Stimulated activated CD8-positive, alpha-beta memory T cell treated with anti-CD3 and anti-CD28 coated beads, Interleukin-4, amount 100 ng/mL, for 4 hours (primary cell): ENCODE measurements at places on chromosomes 1 and 21.

DNA sequence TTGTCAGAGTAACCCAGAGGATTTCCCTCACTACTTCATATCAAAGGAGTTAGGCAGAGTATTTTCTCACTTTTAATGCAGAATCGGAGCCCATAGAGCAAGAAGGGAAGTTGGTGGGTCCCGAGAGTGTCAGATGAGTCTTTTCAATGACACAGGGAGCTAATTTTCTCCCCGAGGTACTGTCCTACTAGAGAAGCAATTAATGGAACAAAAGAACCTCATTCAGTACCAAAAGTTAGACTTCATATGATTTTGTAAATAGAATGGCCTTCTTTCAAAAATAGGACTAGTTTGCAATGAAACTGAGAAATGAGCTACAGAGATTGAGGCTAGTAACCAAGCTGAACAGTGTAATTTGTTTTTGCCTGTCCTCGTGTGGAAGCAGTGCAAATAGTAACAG lies 3.9 kb downstream of the NCAM2 start:
- DNase-seq = no peak

DNA sequence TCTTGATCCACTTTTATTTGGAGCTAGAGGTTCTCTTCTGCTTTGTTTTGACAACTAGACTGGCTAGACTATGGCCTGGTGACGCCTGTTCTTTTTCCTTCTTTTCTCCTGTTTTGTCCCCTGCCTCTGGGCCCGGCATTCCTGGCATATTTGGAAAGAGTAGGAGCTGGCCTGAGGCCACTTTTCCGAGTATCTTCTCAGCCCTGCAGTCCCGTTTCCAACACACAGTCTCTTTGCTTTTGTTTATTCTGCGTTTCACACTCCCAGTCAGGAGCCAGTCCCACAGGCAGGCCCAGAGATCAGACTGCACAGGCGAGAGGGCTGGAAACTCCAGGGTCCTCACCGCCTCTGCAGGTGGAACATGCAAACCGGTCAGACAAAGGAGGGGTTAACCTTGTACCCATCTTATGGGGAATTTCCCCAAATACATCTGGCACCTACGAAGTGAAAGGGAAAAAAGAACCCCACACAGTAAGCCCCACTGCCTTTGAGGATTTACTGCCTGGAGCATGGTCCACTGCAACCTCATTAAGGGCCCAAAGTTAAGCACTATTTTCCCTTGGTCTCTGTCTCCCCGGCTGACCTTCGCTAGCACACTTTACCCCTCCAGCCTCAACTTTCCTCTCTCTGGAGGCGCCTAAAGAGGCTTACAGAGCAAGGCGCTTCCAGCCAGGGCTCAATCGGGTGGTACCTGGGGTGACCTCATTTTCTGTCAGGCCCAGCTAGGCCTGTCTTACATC lies 141.1 kb downstream of the TOMM20 start:
- no peak for DNase-seq

DNA sequence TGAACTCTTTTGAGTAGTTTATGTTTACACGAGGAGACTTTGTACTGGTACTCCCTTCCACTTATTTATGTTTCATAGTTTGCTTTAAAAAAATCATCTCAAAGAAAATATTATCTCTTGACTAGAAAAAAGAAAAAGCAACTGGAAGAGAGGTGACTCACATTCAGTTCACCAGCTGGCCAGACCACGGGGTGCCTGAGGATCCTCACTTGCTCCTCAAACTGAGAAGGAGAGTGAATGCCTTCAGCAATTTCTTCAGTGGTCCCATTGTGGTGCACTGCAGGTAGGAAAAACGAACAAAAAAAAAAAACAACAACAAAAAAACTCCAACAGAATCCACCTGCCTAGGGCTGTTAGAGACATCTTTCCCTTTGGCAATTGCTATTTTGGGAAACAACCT lies 102.9 kb downstream of the PTPRC start:
- no peak for DNase-seq

GRCh38 chr1:207487636-207488035 lies 8.3 kb upstream of the CR1 start:
- DNase-seq = no peak

GRCh38 chr1:230356190-230356589 lies 69.9 kb downstream of the PGBD5 start:
- no peak for DNase-seq

- DNase-seq = no peak
Observed at GRCh38 chr21:36718951-36719501, 20.1 kb downstream of the SIM2 start.

- no peak for DNase-seq
Observed at GRCh38 chr1:27216466-27216865, 18.0 kb upstream of the WDTC1 start.

GRCh38 chr1:76257823-76258222 lies 183.3 kb downstream of the ST6GALNAC3 start:
- no peak for DNase-seq

DNA sequence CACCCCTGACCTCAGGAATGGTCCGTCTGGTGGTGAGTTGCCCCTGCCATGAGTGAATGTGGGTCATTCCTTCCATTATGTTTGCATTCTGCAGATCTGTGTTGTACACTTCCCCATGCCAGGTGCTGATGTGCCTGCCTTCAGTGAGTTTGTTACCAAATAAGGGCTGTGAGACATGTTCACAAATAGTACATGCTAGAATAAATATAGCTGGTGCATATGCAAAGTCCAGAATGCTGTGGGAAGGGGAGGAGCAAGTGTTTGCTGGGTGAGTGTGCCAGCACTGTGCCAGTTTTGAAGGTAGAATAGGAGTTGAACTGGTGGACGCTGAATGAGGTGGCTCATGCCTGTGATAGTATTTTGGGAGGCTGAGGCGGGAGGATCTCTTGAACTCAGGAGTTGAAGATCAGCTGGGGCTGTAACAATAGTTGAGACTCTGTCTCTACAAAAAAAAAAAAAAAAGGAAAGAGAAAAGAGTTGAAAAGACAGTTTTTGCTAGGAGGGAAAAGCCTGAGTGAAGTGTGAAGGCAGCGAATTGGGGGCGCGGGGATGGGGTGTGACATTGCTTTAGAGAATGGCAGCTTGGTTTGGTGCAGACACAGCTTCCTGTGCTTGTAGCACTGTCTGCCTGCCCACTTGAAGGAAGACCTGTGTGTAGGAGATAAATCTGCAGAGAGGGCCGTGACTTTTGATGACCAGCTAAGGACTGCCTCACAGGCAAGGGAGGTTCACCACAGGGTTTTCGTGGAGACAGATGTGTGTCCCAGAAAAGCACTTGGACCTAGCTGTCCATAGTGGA lies 61.1 kb downstream of the LGR6 start:
- DNase-seq = no peak

- no peak for DNase-seq
Observed at GRCh38 chr1:196115646-196116045, 492.6 kb downstream of the KCNT2 start.

DNA sequence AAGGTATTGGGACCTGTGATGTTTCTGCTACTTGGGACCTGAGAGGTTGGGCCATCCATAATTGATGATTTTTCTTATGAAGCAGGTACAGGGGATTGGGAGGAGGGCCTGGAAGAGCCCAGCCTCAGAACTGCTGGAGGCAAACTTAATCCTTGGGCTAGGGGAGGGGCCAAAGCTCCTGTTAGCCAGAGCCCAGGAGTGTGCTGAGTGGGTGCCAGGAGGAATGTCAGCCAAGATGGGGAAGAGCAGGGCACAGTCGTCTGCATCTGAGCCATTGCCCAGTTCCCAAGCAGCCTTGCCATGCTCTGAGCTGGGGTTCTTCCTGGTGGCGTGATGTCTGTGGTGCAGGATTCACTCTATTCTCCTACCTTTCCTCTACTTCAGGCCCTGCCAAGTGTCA lies 5.8 kb downstream of the MAPKAPK2 start:
- DNase-seq = no peak

DNA sequence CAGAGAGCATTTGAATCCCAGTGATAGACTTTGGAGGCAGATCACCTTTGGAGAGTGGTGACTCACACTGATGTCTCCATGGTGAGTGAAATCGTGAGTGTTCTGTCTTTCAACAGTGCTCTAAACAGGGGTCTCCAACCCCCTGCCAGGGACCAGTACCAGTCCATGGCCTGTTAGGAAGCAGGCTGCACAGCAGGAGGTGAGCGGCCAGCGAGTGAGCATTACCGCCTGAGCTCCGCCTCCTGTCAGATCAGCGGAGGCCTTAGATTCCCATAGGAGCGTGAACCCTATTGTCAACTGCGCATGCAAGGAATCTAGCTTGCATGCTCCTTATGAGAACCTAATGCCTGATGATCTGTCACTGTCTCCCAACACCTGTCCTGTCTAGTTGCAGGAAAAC lies 61.8 kb upstream of the B3GALNT2 start:
- DNase-seq = no peak

DNA sequence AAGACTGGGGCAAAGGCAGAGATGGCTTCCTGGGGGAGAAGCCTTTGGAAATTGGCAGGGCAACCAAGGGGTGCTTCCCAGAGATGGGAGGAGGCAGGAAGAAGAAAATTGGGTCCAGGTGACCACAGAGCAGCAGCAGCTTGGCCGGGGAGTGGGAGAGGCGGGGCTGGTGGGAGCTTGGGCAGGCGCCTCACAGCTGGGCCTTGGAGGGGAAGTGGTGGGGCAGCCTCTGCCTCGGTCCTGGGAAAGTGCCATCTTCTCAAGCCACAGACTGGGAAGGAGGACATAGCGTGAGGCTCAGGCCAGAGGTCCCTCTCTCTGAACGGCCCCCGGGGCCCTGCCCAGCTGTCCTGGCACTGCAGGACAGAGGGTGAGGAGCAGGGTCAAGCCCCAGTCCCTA lies 24.0 kb upstream of the WASF2 start:
- DNase-seq = no peak

GRCh38 chr1:165871311-165872067 lies 44.1 kb downstream of the UCK2 start:
- DNase-seq = peak; percentile 29

DNA sequence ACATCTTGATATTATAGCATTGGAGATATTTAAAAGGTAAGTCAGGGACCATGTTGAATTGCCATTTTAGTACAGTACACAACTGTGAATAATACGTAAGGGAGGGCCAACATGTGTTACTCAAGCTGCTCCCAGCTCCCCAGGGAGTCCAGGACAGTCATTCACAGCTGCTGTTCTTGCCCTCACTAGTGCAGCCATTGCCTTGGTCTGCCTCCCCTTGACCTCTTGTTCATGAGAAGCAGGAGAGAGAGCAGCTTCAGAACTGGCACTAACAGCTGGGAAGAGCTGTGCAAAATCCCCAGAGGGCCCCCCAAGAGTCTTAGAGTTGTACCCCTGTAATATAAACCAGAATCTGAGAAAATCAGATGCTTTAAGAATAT lies 16.4 kb downstream of the TCEANC2 start:
- no peak for DNase-seq

DNA sequence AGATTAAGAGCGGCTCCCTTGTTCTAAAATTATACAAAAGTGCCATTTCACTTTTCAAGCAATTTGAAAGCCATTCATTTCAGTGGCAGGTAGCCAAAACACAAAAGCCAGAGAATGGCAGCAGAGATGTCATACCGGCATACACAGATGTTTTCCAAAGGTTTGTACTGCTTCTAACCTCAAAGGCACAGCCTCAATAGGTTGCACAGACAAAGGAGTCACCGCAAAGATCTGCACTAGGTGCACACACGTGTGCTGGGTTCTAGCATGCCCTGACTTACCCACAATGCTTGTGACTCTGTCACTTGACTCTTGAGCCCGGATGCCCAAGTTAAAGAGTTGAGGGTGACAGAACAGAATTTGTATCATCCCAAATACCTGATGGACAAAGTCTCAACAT lies 448.9 kb upstream of the ADGRL2 start:
- no peak for DNase-seq

- DNase-seq = no peak
Observed at GRCh38 chr1:182056601-182057366, 4.7 kb downstream of the ZNF648 start.

GRCh38 chr1:93675931-93676330 lies 5.7 kb downstream of the BCAR3 start:
- no peak for DNase-seq

GRCh38 chr1:72177711-72178110 lies 104.6 kb downstream of the NEGR1 start:
- no peak for DNase-seq

GRCh38 chr1:72357411-72357810 lies 75.1 kb upstream of the NEGR1 start:
- DNase-seq = no peak

DNA sequence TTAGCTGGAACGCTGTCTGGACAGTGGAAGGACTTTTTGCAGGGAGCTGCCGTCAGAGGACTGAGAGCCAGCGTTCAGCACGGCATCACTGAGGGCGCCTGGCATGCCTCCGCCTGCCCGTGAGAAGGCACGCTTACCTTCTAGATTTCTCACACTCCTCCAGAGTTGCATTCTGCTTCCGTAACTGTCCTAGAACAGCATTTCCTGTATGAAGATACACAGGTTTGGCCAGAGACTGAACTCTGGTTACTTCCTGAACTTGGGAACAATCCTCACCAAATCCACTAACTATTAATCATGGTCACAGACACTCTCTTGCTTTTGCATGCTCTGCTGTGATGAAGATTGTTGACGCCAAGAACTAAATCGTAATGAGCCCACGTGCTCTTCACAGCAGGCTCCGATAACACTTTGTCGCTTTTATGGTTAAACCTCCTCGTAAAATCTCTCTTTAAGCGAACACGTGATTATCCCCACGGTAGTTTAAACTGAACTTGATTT lies 93.5 kb downstream of the KIF26B start:
- DNase-seq = no peak

DNA sequence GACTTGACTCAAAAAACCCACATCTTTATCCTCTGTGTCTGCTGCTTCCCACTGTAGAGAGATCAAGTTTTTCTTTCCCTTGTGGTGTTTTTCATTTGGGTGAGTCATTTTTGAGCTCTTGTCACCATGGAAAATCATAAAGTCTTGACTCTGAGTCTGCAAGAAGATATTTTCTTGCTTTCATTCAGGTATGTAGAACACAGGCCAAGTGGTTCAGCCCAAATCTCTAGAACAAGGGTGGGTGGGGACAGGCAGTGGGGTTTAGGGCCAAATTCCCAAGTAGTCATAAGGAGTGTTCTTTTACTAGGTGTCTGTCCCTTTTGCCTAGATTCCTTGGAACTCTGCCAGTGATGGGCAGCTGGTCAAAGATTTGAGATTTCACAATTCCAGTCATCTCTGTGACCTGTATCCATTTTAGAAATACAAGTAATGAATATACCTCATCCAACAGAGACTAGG lies 21.5 kb upstream of the ARHGAP29 start:
- no peak for DNase-seq

GRCh38 chr1:228308085-228308601 lies 98.5 kb downstream of the TRIM11 start:
- DNase-seq = no peak

DNA sequence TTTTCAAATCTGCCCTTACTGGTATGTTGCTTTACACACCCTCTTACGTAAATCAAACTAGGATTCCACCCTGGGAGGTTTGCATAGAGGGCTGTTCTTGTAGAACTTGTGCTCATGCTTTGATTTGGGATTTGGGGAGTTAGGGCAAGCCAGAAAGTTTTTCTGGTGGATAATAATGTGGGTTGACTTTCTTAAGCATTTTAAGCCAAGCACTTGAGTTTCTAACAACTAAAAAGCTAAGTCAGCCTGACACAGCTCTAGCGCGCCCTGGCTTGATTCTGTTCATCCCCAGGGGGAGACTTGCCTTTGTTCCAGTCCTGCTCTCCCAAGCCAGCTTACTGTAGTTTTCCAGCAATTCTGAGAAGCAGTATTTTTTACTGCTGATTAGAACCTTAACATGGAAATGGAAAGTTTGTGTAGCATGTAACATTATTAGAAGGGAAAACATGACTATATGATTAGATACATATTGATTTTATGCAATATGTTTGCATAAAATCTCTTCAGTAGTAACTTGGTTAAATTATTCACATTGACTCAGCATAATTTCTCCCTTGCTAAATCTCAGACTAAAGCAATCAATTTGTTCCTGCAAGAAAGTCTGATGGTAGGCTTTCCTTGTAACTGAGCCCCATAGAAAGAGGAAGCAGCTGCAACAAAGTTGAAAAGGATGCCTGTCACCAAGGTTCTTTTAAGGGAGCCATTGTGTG lies 11.0 kb upstream of the PGD start:
- DNase-seq = no peak
